ENCODE measurements at places on chromosomes 1 and 21.
A peak's percentile ranks its signal among the peaks of the same experiment; 100 is the strongest.

GRCh38 chr1:200028586-200029034 lies 1.1 kb downstream of the NR5A2 start:
- DNase-seq: no peak

GRCh38 chr21:42058631-42059111 lies 12.4 kb upstream of the UMODL1 start:
- no peak for DNase-seq

DNA sequence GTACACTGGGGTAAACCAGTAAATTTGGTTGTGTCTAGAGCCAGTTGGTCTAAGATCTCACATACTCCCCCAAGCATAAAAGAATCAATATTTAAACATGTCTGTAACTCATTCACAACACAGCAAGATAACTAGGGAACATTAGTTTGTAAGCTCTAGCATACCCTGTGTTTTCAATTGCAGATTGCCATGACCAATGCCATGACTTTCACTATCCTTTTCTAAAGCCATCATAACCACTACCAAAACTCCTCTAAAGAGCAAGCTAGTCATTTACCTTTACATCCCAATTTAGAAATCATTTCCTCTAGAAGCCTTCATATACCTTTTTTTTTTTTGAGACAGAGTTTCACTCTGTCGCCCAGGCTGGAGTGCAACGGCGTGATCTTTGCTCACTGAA lies 56.5 kb upstream of the PLA2G4A start:
- DNase-seq: no peak

DNA sequence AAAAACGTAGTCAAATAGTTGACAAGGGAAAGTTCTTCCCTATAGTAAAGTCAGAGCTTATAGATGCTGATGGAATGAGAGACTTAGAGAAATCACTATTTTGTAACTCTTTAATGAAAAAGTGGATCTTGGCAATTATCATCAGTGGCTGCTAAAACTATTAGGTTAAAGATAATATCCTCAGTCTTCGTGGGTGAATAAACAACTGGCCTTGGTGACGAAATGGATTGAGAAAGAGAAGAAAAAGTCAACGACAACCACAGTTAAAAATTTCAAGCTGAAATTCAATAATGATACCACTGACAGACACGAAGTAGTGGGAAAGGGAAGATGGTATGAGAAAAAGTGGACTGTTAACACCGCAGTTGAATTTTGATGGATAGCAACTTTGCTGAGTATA lies 90.0 kb upstream of the GNG4 start:
- no peak for DNase-seq

DNA sequence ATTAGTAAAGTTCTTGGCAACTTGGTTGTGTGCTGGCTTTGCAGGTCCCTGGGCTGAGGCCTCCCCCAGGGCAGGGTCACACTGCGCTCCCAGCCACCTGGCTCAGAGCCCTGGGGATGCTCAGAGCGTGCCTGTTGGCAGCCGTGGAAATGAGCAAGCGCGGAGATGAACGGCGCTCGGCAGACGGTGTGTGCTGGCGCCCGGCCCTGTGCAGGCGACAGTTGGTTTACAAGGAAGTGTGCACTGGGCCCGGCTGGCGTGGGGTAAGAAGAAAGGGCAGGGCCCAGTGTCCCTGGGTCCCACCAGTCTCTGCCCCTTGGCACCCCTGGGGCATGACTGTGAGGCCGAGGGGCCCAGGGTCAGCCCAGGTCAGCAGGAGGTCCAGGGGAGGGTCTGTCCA lies 25.7 kb upstream of the PEX10 start:
- DNase-seq: no peak

DNA sequence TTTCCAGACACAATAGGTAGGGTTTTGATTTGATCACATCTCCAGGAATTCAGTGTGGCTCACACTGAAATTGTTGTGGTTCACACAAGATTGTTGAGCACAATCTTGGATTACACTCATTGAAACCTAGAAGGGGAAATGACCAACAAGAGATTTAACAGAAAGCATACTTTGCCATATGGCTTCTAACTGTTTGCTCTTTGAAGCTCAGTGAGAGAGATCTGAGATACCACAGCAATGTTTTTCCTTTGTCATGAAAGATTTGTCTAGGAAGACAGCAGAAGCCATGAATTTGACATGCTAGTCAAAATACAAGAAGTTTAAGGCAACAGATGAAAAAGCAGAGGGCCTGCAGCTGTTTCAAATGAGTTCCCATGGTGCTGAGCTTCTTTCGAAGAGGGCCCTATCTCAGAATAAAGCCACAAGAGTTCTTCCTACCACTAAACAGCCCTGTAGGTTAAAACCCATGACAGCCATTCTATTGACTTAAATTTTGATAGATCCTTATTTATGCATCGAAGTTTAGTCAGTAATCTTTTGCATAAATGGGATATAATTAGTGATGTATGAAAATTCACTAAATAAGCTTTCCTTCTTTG lies 650.4 kb downstream of the LTN1 start:
- no peak for DNase-seq

DNA sequence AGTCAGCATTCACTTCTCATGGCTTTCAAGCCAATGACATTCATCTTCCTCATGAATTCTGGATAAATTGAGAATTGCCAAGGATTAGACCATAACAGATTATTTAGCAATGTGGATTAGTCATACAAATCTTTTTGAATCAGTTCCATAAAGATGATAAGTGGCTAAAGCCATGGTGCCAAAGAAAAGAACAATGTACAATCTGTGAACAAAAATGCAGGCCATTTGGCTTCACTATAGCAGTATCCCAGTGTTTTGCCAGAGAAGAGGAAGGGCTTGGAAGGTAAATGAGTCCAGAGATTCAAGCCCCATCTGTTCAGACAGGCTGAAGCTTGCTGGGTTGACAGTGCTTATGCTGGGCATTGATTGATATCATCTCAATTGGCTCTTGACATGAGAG lies 376.4 kb upstream of the LRRC7 start:
- DNase-seq: peak; percentile 21

GRCh38 chr1:10625554-10625953 lies 150.8 kb downstream of the PEX14 start:
- no peak for DNase-seq

DNA sequence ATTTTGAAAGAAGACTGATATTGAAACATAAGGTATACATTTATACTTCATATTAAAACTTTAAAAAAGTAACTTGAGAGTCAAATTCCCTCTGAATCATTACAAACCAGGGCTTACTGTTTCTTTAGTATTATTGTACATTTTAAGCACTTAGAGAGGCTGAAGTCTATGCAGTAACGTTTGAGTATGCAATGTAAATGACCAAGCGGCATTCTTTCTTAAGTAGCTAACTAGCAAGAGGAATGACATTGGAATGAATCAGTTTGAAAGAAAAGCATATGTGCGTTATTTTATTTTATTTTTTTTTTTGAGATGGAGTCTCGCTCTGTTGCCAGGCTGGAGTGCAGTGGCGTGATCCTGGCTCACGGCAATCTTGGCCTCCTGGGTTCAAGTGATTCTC lies 24.3 kb downstream of the WNT2B start:
- no peak for DNase-seq

GRCh38 chr1:46708121-46708520 lies 10.8 kb downstream of the EFCAB14 start:
- no peak for DNase-seq

GRCh38 chr1:205259324-205259832 lies 31.6 kb downstream of the TMCC2 start:
- DNase-seq: no peak

DNA sequence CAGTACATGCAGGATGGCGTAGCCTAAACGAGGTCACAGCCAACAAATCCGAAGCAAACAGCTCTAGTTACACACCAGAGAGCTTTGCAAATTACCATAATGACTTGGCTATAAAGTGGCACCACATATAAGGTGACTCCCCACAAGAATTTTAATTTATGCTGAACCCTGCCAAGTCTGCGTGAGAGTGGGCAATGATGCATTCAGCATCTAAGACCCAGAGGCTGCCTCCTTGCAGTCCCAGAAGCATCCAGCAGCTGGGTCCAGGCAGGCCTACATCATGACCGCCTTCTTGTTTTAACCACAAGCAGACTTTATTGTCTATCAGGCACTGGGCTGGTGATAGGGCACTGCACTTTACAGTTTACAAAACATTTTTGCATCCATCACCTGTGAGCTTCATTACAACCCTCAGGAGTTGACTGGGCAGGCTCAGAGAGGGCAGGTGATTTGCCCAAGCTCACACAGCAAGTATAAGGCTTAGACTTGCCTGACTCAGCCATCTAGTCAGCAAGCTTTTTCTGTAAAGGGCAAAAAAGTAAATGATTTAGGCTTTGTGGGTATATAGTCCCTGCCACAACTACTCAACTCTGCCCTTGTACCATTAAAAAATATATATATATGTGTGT lies 134.6 kb downstream of the GLIS1 start:
- no peak for DNase-seq

GRCh38 chr1:154329152-154329521 lies 3.8 kb downstream of the ATP8B2 start:
- no peak for DNase-seq

DNA sequence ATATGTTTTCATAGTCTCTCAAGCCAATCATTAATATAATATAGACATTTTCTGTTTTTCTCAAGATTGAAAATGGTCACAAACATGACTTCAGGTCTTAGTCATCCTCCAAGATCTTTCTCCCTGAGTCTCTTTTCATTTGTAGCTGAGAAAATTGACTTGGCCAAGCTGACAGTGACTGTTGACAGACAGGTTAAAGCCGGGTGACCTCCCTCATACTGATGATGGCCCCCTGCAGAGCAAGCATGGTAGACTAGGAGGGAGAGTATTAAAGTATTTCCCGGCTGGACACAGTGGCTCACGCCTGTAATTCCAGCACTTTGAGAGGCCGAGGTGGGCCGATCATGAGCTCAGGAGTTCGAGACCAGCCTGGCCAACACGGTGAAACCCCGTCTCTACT lies 6.8 kb upstream of the KIAA1614 start:
- no peak for DNase-seq

GRCh38 chr1:163766257-163766918 lies 444.6 kb downstream of the NUF2 start:
- no peak for DNase-seq

DNA sequence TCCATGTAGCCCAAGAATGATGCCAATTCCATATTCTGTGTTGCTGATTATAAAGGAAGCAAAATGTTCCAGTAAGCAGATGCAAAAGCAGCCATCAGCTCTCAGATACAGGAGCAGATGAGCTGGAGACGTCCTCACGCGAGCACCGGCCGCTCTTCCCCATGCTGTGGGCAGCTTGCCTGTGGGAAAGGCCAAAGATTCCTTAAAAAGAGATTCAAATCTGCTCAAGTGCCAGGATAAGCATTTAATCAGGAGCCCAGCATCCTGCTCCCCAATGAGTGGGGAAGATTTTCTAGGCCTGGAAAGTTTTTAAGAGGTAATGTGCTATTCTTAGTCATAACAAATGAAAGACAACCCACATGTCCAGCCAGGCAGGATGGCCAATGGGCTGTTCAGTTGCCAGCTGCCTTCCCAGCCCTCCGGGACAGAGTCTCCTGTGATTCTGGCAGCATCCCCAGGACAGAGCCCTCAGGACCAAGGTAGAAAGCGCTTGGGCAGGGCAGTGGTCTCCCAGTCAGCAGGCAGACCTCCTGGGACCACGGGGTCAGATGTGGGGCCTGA lies 108.2 kb upstream of the TMPRSS2 start:
- no peak for DNase-seq

GRCh38 chr1:40389871-40390560 lies 16.5 kb downstream of the SMAP2 start:
- DNase-seq: no peak

GRCh38 chr21:19547951-19548840 lies 1144.6 kb upstream of the TMPRSS15 start:
- DNase-seq: no peak

DNA sequence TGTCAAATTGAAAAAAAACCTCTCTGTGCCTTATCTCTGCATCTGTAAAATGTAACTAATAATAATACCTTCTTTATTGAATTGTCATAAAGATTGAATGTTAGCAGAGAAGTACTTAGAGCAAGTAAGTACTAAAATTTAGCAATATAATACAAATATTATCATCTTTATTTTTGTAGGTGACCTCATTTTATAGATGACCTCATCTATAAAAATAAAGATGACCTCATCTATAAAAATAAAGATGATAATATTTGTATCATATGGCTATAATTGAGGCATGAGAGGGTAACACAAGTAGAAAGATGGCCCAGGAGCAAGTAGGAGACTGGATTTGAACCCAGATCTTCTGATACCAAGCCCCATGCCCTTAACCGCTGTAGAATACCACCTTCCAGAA lies 193.2 kb upstream of the FOXD3 start:
- DNase-seq: no peak

DNA sequence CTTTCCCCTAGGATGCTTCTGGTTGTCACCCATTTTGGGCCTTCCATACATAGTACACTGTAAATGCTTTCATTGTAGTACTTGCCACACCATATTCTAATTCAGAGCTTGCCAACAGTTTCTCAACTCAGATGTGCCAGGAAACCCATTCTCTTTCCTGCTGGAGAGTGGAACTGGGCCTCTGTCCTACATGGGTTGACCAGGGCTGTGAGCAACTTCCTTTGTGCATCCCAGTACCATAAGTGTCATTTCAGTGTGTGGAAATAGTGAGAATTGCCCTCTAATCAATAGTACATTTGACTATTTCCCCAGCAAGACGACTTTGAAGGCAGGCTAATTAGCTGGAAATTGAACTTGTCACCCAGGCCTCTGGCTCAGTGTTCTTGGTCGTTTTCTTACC lies 74.8 kb downstream of the MTR start:
- DNase-seq: no peak

DNA sequence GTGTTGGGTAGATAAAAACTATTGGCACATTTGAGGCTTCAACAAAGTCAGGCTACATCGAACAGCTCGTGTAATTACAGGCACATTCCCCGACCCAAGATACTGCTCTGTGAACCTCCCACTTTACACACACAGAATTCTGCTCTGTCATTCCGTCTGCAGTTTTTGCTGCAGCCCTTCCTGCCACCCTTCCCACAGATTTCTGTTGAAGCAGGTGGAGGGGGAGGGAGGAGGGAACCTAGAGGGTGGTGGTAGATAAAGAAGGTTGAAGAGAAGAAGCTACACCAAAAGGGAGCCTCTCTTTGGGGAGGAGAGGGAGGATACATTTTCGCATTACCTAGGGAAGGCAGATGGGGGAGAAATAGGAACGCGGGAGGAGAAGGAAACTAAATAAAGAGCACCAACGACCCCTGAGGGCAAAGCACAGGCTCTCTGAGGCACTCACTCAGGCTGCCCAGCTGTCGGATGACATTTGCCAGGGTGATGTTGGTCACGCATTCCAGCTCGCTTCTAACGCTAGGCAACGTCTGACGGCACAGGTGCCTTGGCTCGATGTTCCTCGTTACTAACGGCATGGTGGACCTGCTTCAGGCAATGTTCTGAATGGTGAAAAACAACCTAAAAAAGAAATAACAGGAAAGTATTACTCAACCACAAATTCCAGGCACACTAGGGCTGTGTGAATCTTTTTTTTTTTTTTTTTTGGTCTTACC lies 36.0 kb downstream of the GPR3 start:
- no peak for DNase-seq

- no peak for DNase-seq
Measured at GRCh38 chr1:3049164-3049563, 19.8 kb upstream of the PRDM16 start.

- DNase-seq: no peak
Measured at GRCh38 chr1:156925154-156926010, 5.0 kb downstream of the LRRC71 start.
